ENCODE measurements at places on chromosomes 7 and 10.

DNA sequence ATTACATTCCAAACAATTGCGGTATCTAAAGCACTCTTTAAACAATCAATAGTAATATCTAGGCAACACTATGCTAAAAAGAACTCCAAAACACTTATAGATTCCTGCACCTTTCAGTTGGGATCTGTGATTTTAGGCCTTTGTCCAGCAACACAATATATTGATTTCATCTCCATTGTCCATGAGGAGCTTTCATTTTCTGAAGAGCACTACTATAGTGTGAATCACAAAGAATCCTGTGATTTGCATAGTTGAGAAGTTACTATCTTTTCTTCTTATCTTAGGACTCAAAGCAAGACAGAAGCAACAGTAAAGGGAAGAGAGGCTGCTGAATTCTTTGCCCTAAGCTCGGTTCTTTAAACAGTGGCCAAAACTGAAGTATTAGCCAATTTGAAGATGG lies 846.8 kb downstream of the IPMK start:
- DNase-seq, result no peak

DNA sequence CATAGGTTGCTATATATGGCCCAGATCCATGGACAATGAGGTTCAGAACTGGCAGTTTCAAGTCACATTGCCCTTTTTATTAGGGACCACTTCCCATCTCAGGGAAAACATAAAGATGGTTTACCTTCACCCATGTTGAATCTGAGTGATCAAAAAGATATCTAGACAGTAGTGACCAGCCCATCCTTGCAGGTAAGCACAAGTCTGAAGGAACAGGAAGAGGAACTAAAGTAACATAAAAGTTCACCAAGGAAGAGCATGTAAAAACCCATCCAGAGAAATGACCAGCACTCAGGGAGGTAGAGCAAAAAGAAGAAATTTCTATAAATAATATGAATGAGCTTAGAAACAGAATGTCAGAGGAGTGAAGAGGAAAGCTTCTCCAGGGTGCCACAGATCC lies 382.5 kb downstream of the PARD3 start:
- no peak for DNase-seq

GRCh38 chr10:92822060-92822634 lies 26.2 kb upstream of the EXOC6 start:
- DNase-seq, result no peak

DNA sequence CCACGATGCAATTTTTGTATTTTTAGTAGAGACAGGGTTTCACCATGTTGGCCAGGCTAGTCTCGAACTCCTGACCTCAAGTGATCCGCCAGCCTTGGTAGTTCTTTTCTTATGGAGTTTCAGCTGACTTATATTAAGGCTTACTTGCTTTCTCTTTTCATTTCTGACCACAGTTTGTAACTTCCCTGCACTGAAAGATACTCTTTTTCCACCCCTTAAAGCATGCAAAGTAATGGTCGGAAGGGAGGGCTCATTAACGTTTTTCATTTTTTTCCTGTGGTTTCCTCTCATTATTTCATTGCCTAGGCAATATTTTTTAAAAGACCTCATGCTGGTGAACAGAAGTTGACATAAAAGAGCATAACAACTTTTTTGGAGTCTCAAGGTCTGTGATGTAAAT lies 27.0 kb downstream of the ADRB1 start:
- no peak for DNase-seq

- no peak for DNase-seq
These were observed 70.4 kb downstream of the HERPUD2 start for GRCh38 chr7:35624299-35625186.

GRCh38 chr7:149869291-149869650 lies 4.5 kb upstream of the ATP6V0E2 start:
- no peak for DNase-seq

- DNase-seq, result no peak
These were observed 29.1 kb downstream of the INPP5F start for GRCh38 chr10:119754936-119755335.

- no peak for DNase-seq
These were observed 292.0 kb upstream of the ZMIZ1 start for GRCh38 chr10:78776756-78777155.

DNA sequence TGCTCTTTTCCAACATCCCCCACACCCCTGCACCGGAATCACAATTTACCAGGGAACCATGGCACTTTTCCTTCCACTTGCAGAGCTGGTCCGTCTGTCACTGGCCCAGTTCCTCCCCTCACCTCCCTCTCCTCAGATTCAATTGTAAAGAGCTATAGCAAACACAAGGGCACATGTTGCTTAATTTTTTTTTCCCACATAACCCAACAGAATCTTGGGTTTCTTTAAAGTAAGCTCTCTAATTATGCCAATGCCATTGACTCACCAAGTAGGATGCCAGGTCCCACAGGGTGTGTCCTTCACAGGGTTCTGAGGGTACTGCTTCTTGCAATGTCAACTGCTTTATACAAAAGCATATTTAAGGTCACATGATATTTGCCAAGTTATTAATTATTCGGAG lies 262.2 kb downstream of the AUTS2 start:
- DNase-seq, result no peak

- no peak for DNase-seq
These were observed 21.1 kb upstream of the CFAP46 start for GRCh38 chr10:132963430-132963960.

GRCh38 chr7:149719912-149720335 lies 53.5 kb downstream of the ZNF467 start:
- DNase-seq, result no peak

DNA sequence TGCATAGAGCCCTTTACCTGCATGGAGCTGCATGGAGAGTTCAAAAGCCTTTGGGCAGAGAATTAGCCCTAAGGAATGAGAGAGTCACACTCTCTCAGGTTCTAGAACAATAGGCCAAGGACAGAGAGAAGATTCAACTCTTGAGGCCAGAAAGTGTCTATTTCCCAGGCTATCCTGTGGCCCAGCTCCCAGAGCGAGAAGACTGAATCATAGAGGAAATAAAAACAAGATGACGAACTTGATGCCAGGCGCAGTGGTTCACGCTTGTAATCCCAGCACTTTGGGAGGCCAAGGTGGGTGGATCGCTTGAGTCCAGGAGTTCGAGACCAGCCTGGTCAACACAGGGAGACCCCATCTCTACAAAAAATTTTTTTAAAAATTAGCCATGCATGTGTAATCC lies 18.3 kb upstream of the PODXL start:
- no peak for DNase-seq

DNA sequence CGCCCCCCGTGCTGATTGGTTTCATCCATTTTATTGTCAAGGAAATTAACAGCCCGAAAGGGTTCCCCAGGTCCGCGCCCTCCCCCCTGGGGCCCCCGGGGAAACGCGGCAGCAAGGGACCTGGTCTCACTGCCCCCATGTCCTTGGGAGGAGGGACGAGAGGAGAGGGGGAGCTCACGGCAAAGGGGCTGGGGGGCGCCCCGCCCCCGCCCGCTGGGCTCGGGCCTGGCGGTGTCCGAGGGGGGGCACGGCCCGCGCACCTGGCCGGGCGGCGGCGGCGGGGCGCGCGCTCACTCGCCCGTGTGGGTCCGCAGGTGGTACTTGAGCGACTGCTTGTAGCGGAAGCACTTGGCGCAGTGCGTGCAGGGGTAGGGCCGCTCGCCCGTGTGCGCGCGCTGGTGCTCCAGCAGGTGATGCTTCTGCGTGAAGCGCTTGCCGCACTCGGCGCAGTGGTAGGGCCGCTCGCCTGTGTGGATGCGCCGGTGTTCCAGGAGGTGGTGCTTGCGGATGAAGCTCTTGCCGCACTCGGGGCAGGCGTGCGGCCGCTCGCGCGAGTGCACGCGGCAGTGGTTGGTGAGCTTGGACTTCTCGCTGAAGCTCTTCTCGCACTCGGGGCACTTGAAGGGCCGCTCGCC lies 29.3 kb downstream of the ZNF777 start:
- DNase-seq, result no peak

GRCh38 chr7:888081-889024 lies 12.0 kb downstream of the GET4 start:
- DNase-seq, result no peak

DNA sequence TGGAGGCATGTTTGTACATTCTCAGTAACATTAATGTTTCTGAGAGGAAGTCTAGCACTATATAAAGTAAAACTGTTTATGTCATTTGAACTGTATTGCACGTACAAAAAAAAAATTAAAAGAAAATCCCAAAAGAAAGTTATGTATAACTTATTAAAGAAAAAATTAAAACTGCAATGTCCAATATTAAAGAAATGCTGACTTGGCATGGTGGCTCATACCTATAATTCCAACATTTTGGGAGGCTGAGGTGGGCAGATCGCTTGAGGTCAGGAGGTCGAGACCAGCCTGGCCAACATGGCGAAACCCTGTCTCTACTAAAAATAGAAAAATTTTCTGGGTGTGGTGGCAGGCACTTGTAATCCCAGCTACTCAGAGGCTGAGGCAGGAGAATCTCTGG lies 178.7 kb upstream of the VIPR2 start:
- no peak for DNase-seq

DNA sequence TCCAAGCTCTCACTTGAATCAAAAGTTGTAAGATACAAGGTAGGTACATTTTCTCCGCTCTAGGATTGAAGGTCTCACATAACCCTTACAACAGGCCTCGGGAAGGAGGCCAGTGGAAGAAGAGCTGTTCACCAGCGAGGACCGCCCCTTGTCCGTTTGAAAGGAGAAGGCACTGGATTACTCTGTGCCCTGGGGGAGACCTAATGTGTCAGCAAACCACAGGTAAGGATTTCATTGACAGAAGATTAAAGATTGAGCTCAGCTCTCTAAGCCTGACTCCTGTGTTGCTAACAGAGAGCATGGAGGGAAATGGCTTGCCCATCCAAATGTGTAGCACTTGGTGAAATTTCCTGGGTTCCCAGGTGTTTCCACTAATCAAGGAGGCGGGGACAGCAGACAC lies 81.2 kb downstream of the SLC16A9 start:
- no peak for DNase-seq

GRCh38 chr10:44008270-44008916 lies 359.7 kb upstream of the ZNF32 start:
- DNase-seq, result no peak

- no peak for DNase-seq
These were observed 41.4 kb upstream of the MPP7 start for GRCh38 chr10:28343987-28344895.

DNA sequence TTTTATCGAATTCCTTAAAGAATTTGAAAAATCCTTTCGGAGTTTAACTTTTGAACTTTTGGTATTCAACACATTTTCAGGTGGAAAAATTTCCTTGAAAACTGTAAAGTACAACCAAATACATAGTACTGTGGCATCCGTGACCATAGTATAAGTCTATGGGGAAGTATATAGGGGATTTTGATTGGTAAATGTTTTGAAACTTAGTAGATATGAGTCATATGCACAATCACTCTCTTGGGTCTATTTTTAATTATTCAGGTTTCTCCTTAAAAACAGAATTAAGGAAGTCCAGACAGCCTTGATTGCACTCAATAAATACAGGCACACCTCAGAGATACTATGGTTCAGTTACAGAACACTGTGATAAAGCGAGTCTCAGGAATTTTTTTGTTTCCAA lies 64.2 kb downstream of the AVL9 start:
- DNase-seq, result no peak

DNA sequence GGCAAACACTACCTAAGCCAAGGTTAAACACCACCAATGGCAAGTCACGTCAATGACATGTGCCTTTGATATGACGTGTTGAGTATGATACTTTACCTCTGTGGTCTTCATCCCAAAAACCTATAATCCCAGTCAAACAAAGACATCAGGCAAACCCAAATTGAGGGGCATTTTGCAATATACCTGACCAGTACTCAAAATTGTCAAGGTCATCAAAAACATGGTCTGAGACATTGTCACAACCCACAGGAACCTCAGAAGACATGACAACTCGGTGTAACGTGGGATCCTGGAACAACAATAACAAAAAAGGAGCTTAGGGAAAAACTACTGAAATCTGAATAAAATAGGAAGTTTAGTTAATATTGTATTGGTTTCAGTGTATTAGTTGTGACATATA lies 7.2 kb downstream of the FAM237B start:
- DNase-seq, result no peak

DNA sequence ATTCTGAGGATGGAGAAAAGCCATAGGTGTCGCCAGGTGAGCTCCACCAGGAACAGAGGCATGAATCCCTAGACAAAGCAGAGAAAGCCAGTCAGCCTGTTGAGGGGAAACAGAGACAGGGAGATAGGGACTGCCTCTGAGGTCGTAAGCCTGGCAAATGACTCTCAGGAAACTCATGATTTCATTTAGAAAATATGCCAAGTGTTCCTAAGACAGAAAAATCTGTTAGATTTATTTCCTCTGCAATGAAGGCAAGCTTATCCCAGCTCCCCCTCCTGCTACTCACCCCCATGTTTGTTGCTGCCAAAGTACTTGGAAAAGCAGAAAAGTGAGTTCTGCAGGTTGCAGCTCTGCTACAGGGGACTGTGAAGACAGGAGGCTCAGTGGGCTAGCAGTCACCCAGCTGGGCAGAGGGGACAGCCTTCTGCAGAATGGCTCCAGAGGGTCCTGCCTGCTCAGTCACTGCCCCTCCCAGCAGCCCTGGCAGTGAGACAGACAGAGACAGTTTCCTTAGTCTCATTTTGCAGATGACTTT lies 184.3 kb downstream of the ADRA2A start:
- DNase-seq, result no peak

DNA sequence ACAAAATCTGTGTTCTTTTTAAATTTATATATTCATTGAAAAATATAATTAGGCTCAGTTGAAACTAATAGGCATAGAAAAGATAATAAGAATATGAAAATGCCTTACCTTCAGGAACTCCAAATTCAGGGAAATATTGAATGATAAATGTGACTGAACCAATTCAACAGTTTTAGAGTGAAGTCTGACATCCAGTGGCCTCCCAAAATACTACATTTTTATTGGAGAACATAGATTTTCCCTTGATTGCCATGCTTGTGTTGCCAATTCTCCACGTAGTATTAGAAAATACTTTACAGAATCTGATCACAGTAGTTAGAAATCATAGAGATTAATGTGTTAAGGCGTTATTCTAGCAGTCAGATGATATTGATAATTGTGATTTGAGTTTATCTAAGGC lies 1246.7 kb downstream of the GATA3 start:
- DNase-seq, result no peak

DNA sequence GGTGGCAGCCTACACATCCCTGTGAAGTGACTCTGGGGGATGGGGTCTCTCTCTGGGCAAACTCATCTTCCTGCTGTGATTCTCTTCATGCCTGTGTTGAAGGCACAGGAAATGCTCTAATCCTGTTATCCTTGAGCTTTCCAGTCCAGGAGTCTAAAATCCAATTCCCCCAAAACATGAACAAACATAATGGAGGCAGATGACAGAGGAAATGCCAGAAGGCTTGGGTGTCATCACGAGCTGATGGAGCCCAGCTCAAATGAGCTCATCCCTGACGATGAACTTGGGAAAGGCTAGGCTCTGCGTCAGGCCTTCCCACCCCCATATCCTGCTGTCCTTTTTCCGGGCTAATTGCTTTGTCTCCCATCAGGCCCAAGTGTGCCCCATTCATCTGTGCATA lies 165.9 kb upstream of the PODXL start:
- no peak for DNase-seq

GRCh38 chr7:13604178-13604577 lies 385.3 kb downstream of the ETV1 start:
- no peak for DNase-seq

GRCh38 chr7:122316467-122317388 lies 12.2 kb upstream of the FEZF1 start:
- no peak for DNase-seq

Measured in stimulated activated CD4-positive, alpha-beta T cell treated with anti-CD3 and anti-CD28 coated beads, Interleukin-1b, Interleukin-23, amount 100 ng/mL, for 1 hour (primary cell).